ENCODE measurements at places on chromosomes 7 and 10.

GRCh38 chr10:104908581-104908980 is 267.5 kb downstream of the SORCS3 start:
- H3K4me3 ChIP-seq = no peak overlapping the region
- no peak overlapping the region for H3K27ac ChIP-seq
- H3K4me1 ChIP-seq = no peaks in the 10 kb centered on the region

GRCh38 chr10:24806262-24806661 is 82.6 kb upstream of the ARHGAP21 start:
- H3K36me3 ChIP-seq = no peaks in the 10 kb centered on the region
- H3K27ac ChIP-seq = no peak overlapping the region
- H3K27me3 ChIP-seq = no peaks in the 10 kb centered on the region
- no peak for DNase-seq
- H3K4me1 ChIP-seq = no peaks in the 10 kb centered on the region
- H3K4me3 ChIP-seq = no peak overlapping the region

GRCh38 chr7:105309235-105310169 is 79.2 kb downstream of the SRPK2 start:
- peaks cover 54% of the 10 kb centered on the region for H3K4me1 ChIP-seq
- peaks cover 3% of the 10 kb centered on the region for H3K36me3 ChIP-seq
- no peak for DNase-seq
- no peaks in the 10 kb centered on the region for H3K27me3 ChIP-seq
- peak overlapping the region; percentile 35 for H3K4me3 ChIP-seq

- no peak overlapping the region for H3K4me3 ChIP-seq
- DNase-seq = no peak
- no peaks in the 10 kb centered on the region for H3K4me1 ChIP-seq
Measured at GRCh38 chr10:21754410-21755011, 220.5 kb downstream of the MLLT10 start.

DNA sequence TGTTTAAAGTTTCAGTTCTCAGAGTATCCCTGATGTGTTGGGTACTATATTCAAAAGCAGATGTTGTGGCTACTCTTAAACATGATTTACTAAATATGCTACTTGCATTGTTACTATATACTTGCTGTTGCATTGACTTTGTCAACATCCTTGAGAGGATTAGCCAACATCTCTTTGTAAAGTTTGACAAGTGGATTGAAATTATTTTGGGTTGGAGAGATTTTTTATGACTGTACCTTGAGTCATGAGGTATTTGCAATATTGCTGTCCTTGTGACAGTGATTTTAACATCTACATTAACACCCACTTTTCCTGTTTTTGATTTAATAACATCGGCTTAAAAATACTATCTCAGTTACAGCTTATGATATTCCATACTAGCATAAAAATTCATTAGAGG is 31.9 kb downstream of the MRC1 start:
- H3K27me3 ChIP-seq = peaks cover 25% of the 10 kb centered on the region
- DNase-seq = no peak
- H3K4me3 ChIP-seq = no peak overlapping the region
- no peak overlapping the region for H3K27ac ChIP-seq
- no peaks in the 10 kb centered on the region for H3K4me1 ChIP-seq

DNA sequence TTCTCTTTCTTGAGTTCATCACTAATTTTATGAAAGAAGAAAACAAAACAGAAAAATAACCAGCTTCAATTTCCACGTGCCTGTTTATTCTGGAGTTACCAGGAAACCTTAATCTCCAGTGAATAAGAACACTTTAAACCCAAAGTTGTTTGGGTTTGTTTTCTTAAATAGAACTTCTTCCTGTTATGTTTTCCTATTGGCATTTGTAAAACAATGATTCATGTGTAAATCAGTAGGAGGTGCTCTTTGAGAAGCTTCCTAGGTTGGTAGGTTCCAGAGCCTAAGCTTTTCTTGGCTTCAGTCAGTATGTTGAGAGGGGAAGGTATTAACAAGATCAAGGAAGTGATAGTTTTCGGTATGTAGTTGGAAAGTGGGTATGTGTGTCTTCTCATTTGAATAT is 119.0 kb downstream of the BICC1 start:
- H3K4me1 ChIP-seq = no peaks in the 10 kb centered on the region
- no peak overlapping the region for H3K27ac ChIP-seq
- no peak for DNase-seq
- H3K36me3 ChIP-seq = no peaks in the 10 kb centered on the region

DNA sequence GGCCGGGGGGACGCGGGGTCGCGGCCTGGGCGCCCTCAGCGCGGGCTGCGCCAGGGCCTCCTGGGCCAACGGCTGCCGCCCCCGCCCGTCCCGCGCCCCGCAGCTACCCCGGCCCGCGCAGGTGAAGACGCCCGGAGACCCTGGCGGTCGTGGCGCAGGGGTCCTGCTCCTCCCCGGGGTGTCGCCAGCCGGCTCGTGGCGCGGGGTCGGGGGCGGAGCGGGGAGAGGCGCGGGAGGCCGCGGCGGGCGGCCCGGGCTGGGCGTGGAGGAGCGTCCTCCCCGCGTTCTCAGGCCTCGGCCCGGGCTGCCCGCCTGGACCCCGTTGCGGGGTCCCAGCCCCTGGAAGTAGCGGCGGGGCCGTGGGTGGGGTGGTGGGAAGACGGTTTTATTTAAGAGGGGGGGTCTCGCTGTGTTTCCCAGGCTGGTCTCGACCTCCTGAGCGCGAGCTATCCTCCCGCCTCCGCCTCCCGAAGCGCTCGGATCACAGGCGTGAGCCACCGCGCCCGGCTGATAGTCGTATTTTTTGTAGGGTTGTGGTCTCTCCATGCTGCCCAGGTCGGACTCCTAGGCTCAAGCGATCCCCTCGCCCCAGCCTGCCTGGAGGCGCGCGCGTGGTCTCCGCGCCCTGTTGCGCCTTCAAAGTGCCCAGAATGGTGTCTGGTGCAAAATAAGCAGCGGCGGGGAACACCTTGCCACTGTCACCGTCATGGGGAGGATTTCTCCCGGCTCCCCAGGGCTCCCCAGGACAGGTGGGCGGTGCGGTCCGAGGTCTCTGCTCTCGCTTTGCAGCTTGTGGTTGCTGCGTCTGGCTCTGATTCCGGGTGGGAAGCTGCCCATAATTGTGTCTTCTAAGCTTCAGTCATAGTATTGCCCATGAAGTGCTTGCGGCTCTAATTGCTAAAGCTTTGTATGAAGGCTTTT is 15.3 kb upstream of the SUN1 start:
- peak overlapping the region; percentile 95 for H3K4me3 ChIP-seq
- no peak for DNase-seq
- peaks cover 26% of the 10 kb centered on the region for H3K36me3 ChIP-seq
- H3K27me3 ChIP-seq = peaks cover 5% of the 10 kb centered on the region
- H3K4me1 ChIP-seq = peaks cover 39% of the 10 kb centered on the region
- peak overlapping the region; percentile 49 for H3K27ac ChIP-seq

DNA sequence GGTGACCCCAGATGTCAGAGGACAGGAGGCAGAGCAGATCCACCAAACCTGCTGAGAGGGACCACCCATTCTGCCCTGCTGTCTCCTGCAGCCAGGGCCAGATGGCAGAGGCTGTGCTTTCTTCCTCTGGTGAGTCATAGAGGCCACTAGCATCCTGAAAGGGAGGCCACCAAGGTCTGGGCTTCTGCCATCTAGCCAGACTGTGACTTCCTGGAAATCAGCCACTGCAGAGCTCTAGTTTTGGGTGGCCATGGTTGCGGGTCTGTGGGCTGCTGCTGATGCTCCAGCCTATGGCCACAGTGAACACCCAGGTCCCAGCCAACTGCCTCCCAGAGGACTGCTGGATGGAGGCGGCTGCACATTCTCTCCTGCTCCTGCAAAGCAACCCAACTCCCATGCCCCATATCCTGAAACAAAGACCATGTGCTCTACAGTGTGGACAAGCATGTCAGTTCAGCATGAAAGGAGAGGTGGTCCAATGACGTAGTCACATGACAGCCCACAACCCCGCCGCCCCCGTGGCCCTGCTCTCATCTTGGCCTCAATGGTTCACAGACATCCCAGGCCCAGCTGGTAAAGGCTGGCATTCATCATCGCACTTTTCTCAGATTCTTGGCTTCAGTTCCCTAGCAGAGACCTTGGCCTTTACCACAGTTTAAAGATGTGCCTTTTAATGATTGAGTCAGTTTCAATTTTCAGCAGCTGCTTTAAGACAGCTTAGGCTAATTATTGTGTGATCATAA is 73.9 kb upstream of the CXCL12 start:
- H3K4me3 ChIP-seq = no peak overlapping the region
- no peaks in the 10 kb centered on the region for H3K4me1 ChIP-seq
- H3K27me3 ChIP-seq = peaks cover 16% of the 10 kb centered on the region
- H3K36me3 ChIP-seq = no peaks in the 10 kb centered on the region
- no peak for DNase-seq

DNA sequence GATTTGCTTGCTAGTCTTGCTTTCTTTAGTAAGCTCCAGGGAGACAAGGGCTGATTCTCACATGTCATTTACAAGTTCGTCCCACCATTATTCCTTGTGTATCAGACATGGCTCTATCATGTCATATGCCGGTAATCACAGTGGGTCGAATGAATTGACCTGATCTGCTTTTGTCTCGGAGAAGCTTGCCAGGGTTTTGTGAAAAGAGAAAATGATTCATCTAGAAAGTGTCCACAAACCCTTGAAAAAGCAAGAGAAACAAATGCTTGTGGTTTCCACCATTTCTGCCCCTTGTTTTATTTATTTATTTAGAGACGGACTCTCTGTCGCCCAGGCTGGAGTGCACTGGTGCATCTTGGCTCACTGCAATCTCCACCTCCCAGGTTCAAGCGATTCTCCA is 278.5 kb downstream of the TCF7L2 start:
- H3K4me3 ChIP-seq = no peak overlapping the region
- no peak for DNase-seq
- H3K27ac ChIP-seq = no peak overlapping the region

GRCh38 chr10:87692956-87693484 is 33.3 kb downstream of the PAPSS2 start:
- H3K36me3 ChIP-seq = no peaks in the 10 kb centered on the region
- H3K27ac ChIP-seq = no peak overlapping the region
- H3K4me1 ChIP-seq = no peaks in the 10 kb centered on the region
- H3K27me3 ChIP-seq = peaks cover 8% of the 10 kb centered on the region
- no peak for DNase-seq

- H3K4me1 ChIP-seq = no peaks in the 10 kb centered on the region
- H3K4me3 ChIP-seq = no peak overlapping the region
- H3K27me3 ChIP-seq = peaks cover 6% of the 10 kb centered on the region
Measured at GRCh38 chr10:18233775-18234174, 93.6 kb downstream of the CACNB2 start.

DNA sequence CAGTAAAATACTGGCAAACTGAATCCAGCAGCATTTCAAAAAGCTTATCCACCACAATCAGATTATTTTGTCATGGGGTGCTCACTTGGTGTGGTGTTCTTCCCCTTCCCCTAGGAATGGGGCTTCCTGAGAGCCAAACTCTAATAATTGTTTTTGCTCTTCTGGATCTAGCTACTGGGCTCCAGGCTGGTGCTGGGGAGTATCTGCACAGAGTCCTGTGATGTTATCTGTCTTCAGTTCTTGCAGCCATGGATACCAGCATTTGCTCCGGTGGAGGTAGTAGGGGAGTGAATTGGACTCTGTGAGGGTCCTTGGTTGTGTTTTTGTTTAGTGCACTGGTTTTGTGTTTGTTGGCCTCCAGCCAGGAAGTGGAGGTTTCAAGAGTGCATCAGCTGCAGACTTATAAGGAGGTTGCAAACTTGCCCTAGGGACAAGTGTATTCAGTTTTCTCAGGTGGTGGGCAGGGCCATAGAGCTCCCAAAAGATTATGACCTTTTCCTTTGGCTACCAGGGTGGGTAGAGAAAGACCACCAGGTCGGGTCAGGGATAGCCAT is 308.5 kb upstream of the MAGI2 start:
- no peaks in the 10 kb centered on the region for H3K4me1 ChIP-seq
- no peaks in the 10 kb centered on the region for H3K36me3 ChIP-seq
- no peaks in the 10 kb centered on the region for H3K27me3 ChIP-seq
- no peak for DNase-seq

Data from effector memory CD8-positive, alpha-beta T cell (primary cell).